ENCODE measurements at places on chromosomes 11 and 22.
A peak's percentile ranks its signal among the peaks of the same experiment; 100 is the strongest.

GRCh38 chr11:11798586-11799438 lies 43.0 kb upstream of the USP47 start:
- DNase-seq: peak; percentile 85

- no peak for DNase-seq
Measured at GRCh38 chr11:116994195-116994594, 104.0 kb downstream of the SIK3 start.

DNA sequence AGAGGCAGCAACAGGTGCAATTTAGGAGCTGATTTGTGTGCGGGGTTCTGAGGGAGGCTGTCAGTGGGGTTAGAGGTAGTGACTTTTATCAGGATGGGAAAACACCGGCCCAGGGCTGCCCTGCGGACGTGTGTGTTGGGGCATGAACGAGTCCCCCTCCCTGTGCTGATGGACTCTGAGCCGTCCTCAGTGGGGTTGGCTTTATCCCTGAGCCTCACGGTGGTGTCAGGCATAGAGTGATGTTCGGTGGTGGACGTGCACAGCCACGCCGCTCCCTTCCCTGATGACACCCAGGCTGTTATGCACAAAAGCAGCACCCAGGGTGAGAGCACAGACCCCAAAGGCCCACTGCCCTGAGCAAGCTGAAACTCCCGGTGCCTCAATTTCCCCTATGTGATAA lies 809.1 kb downstream of the BRD1 start:
- DNase-seq: no peak

DNA sequence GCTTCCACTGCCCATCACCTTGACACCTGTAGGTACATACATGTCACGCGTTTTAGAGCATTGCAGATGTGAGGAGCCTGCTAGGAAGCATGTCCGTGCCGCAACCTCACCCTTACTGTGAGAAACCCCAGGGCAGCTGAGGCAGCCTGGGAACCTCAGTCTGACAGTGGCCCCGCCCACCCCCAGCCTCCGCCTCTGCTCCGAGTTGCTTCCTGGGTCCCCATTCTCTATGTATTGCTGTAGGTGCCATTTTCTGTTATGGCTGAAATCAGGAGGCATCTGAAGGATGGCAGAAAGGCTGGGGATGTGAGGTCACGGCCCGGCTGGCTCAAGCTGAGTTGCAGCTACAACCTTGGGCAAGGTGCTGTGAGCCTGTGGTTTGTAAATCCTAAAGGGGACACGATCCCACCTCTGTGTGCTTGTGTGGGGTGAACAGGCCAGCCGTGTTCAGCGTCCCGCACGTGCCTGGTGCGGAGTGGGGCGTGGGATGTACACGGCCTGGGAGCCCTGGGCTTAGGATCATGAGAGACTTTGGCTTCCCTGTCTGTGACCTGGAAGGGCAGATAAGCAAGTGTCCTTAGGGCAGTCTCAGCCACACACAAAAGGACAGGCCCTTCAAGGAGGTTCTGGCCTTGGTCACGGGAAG lies 102.7 kb downstream of the PHF21B start:
- no peak for DNase-seq

- no peak for DNase-seq
Measured at GRCh38 chr11:44167046-44167445, 71.6 kb downstream of the EXT2 start.

DNA sequence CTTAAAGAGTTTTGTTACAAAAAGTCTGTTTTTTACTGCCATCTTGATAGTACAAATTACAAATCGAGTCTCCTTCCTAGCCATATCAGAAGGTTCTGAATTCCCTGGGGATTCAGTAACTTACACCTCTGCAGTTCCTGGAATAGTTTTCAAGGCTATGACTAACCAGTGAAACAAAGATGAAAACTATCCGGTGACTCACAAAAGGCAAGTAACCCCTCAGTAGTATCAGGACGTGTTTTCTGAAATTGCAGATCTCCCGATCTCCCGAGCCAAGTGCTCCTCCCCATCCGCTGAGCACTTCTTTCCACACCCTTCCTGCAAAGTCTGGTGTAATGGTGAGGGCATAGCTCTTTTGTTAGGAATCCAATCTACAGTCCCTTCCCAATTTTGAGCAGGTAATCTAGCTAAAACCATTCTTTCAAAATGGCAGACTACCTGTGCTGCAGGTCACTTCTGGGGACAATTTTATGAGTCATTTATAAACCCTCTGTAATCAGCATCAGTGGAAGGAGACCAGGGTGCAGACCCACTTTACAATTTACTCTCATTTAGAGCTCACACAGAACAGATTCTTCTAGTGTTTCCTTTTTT lies 7.7 kb downstream of the E2F8 start:
- no peak for DNase-seq

GRCh38 chr11:111718436-111718835 lies 47.8 kb downstream of the PPP2R1B start:
- DNase-seq: no peak

- no peak for DNase-seq
Measured at GRCh38 chr22:47303161-47303890, 540.9 kb downstream of the TBC1D22A start.

GRCh38 chr11:86360775-86361395 lies 13.8 kb upstream of the CCDC81 start:
- no peak for DNase-seq

- DNase-seq: no peak
Measured at GRCh38 chr11:124832571-124832970, 32.4 kb upstream of the MSANTD2 start.
